ENCODE measurements at places on chromosomes 11 and 22.

GRCh38 chr11:117941163-117941707 lies 12.0 kb upstream of the TMPRSS13 start:
- DNase-seq: no peak

- DNase-seq: no peak
These were observed 167.8 kb upstream of the NARS2 start for GRCh38 chr11:78742430-78742829.

DNA sequence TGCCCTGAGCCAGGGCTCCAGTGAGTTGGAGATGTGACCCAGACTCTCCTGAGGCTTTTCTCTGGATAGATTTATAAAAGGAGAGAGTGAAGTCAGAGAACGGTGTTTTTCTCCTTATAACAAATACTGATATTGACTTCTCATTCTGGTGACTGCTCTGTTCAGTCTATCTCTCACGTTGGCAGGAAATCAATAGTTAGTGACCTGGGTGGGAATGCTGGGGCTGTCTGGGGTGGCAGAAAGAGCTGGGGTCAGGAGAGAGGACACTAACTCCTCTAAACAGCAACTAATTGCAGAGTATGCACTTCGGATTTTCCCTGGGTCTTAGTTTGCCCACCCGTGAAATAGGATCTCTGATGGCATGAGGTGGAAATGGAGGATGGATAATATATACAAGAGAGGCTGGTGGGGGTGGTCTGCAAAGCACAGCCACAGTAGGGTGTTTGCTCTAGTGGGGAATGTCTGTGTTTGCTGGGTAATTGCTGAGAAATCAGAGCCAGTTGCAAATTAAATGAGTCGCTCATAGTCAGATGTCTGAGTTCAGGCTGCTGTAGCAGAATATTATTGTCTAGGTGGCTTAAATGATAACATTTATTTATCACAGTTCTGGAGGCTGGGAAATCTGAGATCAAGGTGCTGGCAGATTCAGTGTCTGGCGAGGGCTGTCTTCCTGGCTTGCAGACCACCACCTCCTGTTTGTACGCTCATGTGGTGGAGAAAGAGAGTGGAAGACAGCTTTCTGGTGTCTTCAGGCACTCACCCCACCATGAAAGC lies 167.8 kb downstream of the MYO18B start:
- DNase-seq: no peak

DNA sequence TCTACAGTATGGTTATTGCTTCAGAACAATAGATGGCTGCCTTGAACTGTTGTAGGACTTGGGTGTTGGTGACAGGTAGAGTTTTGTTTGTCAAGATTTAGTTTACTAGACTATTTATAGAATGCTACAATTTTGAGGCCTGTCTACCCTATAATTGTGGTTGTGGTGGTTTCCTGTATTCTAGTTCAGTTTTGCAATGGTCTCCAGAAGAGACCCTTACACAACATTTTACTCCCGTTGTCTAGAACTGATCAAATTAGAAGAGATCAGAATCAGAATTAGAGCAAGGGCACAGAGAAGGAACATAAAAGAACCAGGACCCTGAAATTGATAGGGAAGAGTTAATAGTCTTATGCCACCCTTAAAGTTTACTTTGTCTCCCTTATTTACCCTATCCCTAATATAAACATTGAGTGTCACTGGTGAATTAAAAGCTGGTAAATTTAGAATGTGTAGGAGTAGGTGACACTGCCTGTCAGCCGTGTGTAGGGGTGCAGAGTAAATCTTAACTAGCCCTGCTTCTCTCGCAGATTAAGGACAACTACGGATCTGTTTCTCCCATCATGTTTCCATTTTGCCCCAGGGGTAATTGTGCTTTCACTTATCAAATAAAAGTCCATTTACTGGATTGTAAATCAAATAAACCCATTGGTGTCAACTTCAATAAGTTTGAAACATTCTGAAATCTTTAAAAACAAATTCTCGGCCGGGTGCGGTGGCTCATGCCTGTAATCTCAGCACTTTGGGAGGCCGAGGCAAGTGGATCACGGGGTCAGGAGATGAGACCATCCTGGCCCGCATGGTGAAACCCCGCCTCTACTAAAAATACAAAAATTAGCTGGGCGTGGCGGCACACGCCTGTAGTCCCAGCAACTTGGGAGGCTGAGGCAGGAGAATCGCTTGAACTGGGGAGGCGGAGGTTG lies 10.9 kb upstream of the PHLDB1 start:
- DNase-seq: no peak

- DNase-seq: no peak
These were observed 57.7 kb downstream of the GAB2 start for GRCh38 chr11:78359921-78360320.

GRCh38 chr22:30308518-30309230 lies 18.1 kb downstream of the TBC1D10A start:
- peak; percentile 73 for DNase-seq

DNA sequence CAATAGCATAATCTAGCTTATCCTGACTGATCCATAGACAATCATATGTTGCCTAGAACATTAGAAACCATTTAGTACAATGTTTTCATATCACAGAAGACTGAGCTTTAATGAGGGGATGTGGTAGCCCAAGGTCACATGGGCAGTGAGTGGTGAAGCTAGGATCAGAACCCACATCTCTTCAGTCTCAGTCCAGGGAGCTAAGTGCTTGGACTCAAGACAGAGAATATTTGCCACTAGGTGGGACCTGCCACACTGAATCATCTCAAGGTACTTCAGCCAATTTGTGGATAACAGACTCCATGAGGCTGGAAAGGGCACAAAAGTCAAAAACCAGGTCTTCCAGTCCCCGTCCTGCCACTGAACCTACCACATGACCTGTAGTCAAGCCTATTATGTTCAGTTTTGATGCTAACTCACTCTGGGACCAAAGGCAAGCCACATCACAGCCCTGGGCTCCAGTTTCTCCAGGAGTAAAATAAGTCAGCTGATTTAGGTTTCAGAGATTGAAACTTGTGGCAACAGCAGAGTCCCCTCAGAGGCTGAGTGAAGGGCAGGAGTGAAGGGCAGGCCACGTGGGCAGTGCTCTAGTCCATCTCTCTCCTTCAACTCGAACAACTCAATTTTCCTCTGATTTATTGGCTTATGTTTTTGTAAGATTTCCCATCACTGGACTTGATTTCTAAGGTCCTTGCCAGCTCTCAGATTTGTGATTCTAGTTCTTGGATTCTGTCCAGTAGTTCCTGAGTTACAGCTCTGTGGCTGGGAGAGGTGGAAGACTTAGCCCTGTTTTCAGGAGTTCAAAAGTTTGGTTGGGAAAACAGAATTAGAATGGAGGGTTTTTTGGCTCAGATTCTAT lies 84.6 kb upstream of the PHOX2A start:
- no peak for DNase-seq

DNA sequence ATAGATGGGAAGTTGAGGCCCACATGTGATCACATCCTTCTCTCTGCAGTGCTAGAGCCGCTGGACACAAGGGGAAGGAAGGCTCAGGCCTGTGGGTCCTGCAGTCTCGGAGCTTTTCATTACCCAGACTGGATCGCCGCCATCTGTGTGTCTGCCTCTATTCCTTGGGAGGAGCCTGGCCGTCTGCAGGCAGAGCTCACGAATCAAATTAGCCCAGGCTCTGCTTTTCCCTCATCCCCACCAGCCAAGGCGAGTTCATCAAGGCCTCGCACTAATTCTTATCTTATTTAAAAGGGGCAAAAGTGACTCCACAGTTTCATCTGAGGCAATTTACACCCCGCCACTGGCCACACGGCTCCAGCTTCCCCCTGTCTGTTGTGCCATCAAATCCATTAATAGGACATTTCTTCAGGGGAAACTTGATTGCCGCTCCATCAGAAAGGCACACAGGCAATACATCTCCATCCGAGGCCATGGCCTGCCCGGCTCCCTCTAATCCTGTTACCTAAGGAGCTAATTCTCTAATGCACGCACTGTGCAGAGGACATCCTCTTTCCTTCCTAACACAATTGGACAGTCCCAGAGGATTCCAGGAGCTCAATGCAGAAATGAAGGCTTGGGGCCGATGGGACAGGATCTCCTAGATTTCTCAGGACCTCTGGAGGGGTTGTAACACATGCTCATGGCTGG lies 3.3 kb upstream of the HTR3A start:
- no peak for DNase-seq

DNA sequence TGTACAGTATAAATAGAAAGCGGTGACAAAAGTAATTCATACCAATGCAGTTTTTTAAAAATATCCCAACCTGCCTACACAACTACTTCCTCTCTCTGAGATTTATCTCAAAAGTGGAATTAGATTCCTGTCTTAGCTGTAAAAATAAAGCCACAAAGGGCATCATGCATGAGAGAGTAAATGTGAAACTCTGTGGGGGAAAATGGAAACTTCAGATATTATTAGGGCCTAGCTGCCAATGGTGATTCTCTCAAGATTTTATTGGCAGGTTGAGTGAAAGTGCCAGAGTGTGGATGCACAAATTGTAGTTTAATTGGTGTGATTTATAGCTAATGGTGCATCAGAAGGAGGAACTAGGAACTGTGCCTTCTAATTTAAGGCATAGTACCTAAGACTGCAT lies 356.9 kb upstream of the CCDC90B start:
- DNase-seq: no peak

DNA sequence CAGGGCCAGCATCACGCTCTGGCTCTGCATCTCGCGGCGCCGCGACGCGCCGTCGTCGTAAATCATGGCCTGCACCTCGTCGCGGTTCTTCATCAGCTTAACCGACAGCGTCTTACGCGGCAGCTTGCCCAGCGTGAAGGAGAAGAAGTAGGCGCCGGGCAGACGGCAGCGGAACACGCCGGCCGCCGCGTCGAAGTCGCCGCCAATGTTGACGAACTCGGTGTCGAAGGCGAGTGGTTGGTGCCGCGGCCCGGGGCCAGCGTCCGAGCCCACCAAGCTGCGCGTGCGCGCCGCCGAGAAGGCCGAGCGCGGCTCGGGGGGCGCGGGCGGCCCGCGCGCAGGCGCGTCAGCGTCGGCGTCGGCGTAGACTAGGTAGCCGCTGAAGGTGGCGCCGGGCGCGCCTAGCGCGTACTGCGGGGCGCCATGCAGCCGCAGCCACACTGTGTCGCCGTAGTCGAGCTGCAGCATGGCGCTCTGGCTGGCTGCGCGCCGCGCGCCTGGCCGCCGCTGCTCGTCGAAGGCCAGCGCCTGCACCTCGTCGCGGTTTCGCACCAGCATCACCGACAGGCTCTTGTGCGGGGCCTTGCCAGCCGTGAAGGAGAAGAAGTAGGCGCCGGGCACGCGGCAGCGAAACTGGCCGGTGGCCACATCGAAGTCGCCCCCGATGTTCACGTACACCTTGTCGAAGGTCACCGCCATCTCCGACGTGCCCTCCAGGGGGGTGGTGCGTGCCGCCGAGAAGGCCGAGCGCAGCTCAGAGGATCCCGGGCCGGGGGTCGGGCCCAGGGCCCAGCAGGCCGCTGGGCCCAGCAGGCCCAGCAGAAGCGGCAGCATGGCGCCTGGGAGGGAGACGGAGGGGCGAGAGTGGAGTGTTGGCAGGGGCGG lies 3.7 kb downstream of the FAM180B start:
- no peak for DNase-seq

DNA sequence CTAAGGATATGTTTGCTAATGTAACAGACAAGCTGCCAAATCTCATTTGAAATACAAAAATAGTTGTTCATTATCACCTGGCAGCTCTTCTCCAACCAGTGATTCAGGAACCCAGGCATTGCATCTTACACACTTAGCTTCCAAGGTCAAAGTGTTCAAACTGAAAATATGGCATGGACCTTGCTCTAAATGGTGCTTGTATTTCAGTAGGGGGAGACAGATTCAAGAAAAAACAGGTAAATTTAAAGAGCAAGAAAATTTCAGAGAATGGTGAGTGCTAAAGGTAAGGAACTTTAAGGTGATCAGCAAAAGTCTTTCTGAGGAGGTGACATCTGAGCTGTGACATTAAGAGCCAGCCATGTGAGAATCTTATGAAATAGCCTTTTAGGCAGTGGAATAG lies 82.8 kb upstream of the E2F8 start:
- DNase-seq: no peak
